ENCODE measurements at places on chromosomes 2 and 18.

- no peak for DNase-seq
Measured at GRCh38 chr2:84217456-84217855, 241.6 kb downstream of the SUCLG1 start.

- no peak for DNase-seq
Measured at GRCh38 chr2:96747061-96747617, 7.3 kb upstream of the LMAN2L start.

GRCh38 chr2:217127744-217128143, 267.9 kb upstream of the TNP1 start:
- no peak for DNase-seq

DNA sequence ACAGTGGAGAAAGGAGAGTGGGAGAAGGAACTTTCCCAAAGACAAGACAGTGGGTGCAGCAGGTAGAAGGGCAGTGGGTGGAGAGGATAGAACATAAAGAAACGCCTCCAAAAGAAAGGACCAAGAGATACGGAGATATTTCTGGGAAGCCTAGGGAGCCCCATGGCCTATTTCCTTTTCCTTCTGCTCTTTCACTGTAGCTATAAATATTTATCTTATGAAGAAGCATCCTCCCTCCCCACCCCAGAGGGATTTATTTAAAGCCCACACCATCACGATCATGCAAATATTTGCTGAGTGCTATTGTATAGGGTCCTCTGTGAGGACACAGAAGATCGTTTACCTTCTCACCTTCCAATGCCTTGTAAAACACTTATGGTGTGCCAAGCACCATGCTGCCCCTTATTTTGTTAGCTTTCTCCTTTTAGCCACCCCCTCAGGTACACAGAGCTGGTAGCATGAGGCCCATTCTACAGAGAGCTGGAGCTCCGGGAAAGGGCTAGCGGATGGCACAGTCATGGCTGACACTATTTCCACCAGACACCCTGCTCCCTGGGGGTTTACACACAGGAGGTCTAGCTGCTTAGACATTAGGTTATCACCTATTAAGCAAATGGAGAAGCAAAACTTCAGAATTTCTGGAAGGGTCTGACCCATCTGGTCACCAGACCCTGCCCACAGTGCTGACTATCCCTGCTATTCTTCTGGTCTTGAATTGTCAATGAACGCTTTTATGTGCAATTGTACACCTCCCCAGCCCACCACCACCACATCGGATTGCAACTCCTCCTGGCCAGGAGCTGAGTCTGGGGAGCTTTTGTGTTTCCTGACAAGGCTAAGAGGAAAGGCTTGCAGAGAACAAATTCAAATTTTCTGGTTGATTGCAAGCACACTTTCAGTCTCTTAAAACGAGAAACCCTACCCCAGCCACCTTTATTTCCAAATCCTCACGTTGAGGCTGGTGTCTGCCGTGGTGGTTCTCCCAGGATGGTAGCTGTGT, 91.8 kb upstream of the KLF7 start:
- DNase-seq = no peak

DNA sequence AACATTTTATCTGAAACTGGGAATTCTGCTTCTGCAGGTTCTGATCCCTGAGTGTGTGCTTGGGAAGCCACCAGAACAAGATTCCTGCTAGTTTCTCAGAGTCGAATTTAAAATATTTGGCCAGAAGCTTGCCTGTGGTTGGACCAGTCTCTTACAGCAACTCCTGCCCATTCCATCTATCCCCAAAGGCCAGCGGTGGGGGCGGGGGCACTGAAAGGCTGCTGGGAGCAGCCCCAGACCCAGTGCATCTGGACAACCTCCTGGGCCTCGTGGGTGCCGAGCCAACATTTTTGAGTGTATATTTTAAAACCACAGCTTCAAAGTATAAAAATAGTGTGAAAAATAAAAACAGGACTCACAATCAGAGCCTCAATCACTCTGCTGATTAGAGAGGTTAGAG, 38.6 kb upstream of the ZFP36L2 start:
- DNase-seq = no peak

GRCh38 chr2:58497168-58497567, 256.0 kb upstream of the FANCL start:
- DNase-seq = no peak

Data from HEK293T (cell line).